ENCODE measurements at places on chromosomes 3 and 15.

DNA sequence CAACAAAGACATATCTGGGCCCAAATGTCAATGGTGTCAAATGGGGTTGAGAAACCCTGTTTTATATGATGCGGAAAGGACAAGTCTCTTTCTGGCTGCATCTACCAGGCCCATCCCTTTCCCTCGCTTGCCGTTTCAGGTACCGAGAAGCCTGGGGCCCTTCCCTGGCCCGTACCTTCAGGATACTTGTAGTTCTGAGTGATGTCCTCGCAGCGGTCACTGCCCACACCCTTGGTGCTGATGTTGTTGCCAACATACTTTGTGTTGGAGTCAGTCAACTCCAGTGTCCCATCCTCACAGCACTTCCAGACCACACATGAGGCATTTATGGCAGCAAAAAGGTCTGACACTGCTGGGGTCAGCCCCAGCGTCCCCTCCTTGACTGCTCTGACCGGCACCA lies 13.8 kb downstream of the EPB42 start:
- DNase-seq: no peak

GRCh38 chr3:66279168-66279567 lies 58.4 kb downstream of the SLC25A26 start:
- no peak for DNase-seq

DNA sequence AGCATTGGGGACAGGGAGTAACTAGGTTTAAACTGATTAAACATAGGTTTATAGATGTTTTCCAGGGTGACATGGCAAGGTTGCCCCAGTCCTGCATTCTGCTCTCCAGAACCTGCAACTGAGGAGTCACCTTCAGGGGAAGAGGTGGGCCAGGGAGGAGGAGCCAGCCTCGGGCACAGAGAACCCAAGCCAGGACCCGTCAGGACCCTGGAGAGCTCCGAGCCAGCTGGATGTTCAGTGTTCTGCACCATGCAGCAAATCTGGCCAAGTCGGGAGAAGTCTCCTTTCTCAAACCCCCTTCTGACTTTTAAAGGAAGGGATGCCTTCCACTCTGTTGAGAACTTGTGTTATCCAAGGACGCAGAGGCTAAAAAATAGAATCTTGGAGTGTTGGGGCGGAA lies 62.1 kb upstream of the SLC6A11 start:
- peak; percentile 52 for DNase-seq

DNA sequence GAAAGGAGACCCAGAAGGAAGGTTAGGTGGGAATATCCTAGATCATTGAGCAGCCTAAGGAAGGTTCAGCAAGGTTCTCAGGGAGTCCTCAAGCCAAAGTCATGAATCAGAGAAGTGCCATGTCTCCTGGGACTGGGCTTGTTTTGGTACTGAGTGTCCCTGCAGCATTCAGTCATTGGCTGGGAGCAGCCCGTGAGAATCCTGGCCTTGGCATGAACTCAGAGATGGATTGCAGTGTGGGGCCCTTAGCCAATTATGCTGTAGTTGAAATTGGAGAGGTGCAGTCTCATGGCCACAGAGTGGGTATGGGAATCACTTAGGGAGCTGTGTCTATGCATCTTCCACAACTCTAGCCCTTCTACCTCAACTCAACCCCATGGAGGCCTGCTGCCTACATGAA lies 17.0 kb upstream of the PPM1L start:
- DNase-seq: no peak

GRCh38 chr3:186219211-186219638 lies 110.3 kb upstream of the ETV5 start:
- no peak for DNase-seq

- DNase-seq: no peak
These were observed 10.7 kb downstream of the NFKBIZ start for GRCh38 chr3:101859882-101860448.

DNA sequence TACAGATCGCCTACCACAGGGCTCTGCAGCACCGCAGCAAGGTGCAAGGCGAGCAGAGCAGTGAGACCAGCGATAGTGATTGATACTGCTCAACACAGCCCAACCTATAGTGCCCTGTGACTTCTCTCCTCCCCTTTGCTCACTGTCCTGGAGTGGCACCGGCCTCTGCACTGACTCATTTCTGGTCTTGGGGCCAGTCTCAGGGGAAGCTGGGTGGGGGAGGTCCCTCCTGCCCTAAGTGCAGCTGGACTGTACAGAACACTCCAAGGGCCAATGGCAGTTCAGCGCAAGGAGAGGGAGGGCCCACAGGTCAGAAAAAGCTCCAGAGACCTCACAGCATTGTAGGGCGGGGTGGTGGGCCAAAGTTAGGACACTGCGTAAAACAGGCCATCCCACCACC lies 2.5 kb upstream of the OGG1 start:
- DNase-seq: peak; percentile 41

DNA sequence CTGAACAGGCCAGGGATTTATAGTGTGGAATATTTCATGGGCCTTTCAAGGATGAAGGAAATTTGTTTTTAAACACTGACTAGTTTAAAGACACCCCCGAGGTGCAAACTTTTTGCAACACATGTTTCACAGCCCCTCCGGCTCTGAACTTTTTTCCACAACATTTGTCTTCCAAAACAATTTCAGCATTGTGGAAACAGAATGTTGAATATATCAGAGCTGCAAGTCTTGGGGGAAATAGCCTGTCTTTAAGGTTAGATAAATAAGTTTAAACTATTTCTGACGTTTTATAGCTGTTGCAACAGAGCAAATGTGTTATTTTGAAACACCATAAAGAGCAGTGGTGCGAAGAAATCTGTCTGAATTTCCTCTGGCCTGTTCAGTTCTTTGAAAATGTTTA lies 229.2 kb upstream of the GOLGA6L4 start:
- peak; percentile 28 for DNase-seq

DNA sequence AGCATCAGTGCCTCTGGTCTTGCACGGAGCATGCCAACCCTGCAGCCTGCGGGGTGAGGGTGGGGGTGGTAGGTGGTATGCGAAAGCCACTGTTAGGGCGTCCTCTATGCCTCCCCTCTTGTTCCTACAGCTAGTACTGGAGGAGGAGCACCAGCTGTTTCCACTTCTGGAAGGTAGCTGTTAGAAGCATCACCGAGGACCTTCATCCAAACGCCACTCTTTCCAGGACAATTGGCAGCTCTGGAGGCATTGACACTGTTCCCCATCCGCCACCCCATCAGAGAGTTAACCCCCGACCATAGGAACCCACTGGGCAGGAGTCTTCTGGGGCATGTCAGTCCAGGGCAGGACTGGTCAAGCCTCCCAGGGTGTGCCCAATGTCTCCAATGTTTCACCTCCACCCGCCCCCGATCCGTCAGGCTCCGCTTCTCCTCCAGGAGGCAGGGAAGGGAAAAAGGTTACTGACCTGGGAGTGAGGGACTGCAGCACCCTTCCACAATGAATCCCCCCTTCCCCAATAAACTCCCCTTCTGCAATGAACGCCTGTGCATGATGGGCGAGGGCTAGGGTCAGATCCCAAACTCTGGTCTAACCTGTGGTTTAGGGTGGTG lies 487 bp downstream of the DUOX2 start:
- DNase-seq: no peak

GRCh38 chr3:172511783-172512762 lies 11.2 kb downstream of the TNFSF10 start:
- peak; percentile 60 for DNase-seq
